ENCODE measurements at places on chromosomes 1 and 21.
A peak's percentile ranks its signal among the peaks of the same experiment; 100 is the strongest.

DNA sequence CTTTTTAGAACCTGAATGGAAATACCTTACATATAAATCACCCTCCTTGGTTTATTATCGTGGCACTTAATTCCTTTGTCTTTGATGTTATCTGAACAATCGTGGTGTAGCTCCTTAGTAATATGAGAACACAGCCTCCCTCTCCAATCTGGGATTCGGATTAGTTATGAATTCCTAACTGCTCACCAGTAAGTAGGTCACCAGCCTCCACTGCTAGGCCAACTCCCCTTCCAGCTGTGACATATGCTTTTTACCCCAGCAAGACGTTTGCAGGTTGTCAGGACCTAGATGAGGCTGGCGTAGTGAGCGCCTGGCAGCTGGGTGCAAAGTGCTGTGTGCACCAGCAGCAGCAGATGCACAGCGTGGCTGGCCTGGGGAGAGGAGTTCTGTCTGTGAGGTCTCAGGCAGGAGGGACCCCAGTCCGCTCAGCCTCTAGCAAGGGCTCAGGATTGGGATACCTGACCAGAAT lies 38.2 kb downstream of the NTPCR start:
- no peak for DNase-seq

GRCh38 chr1:117735045-117735992 lies 129.5 kb downstream of the TENT5C start:
- DNase-seq, result no peak

GRCh38 chr1:173400387-173400995 lies 76.6 kb upstream of the PRDX6 start:
- no peak for DNase-seq

DNA sequence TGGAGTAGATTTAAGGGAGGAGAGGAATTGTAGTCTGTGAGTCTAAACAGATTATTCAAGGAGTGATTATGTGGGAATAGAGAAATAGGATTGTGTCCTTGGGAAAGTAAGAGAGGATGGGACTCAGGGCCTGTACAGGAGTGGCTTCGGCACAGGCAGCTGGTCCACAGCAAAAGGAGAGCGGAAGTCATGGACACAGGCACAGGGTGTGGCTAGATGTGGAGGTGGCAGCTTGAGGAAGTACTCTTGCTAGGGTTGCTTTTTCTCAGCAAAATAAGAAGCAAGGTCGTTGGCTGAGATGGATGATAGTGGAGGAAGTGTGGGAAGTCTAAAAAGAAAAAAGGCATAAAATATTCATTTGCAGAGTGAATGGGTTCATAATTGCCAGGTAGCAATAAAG lies 18.5 kb upstream of the ZNF648 start:
- no peak for DNase-seq

GRCh38 chr1:95652423-95652965 lies 418.5 kb downstream of the RWDD3 start:
- no peak for DNase-seq

DNA sequence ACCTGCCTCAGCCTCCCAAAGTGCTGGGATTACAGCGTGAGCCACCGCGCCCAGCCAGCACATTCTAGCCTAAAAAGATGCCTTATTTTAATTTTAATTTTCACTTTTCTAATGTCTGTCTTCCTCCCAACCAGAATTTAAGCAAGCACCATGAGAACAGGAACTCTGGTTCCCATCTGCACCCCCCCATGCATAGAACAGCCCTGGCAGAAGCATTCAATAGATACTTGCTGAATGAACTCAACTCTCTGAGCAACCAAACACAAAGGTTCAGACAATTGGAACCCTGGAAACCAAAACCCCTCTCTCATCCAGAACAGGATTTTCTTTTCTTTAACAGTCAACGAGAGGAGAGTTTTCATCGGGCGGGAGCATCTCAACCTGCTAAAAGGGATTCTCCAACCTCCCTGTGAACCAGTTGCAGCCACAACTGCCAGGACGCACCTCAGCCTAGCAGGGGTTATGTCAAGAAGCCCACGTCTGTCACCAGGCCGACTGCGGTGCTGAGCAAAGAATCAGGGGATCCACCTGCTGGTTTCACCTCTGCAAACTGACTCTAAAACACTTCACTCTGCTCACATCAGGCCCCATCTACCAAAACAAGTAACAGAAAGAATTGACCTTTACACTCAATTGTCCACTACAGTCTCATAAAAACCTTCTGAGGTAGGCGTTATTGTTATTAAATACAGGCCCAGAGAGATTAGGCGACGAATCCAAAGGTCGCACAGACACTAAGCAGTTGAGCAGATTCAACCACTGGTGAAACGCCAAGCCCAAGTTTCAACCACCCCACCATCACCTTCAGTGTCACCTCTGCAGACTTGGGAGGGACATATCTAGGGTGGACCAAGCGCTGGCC lies 1.7 kb downstream of the KIAA2013 start:
- DNase-seq, result no peak

DNA sequence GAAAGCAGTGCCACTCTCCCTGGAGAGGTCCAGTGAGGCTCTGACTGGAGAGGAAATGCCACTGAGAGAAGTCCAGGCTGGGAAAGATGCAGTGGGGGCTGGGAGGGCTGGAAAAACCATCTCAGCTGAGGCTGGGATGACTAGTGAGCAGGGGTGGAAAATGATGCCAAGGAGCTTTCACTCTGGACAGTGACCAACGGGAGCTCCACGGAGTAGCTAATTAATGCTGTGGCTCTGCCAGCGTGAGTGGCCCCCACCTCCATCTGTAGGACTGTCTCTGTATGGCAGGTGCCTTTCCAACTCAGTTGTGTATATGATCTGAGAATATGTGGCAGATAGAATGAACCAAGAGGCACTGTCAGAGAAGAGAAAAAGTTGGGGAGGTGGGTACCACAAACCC lies 86.7 kb downstream of the DDX20 start:
- no peak for DNase-seq

GRCh38 chr1:208615371-208615770 lies 371.2 kb upstream of the PLXNA2 start:
- no peak for DNase-seq

GRCh38 chr1:1157426-1157913 lies 16.2 kb upstream of the TTLL10 start:
- DNase-seq, result peak; percentile 34

GRCh38 chr1:24009406-24009805 lies 29.3 kb upstream of the SRSF10 start:
- DNase-seq, result no peak

- no peak for DNase-seq
Observed at GRCh38 chr1:15749399-15750291, 7.3 kb downstream of the TMEM82 start.

GRCh38 chr1:9798236-9799130 lies 25.3 kb downstream of the CLSTN1 start:
- DNase-seq, result no peak

All from stimulated activated CD4-positive, alpha-beta T cell treated with anti-CD3 and anti-CD28 coated beads, TNF-alpha, amount 100 ng/mL, for 4 hours (primary cell).